CD4-positive, alpha-beta T cell treated with Interleukin-4 for 4 hours (primary cell): ENCODE measurements at places on chromosomes 6 and 20.

- no peak for DNase-seq
These were observed 212.9 kb downstream of the COL19A1 start for GRCh38 chr6:70079241-70079640.

GRCh38 chr20:33656010-33656782 lies 5.9 kb upstream of the C20orf144 start:
- DNase-seq = no peak

DNA sequence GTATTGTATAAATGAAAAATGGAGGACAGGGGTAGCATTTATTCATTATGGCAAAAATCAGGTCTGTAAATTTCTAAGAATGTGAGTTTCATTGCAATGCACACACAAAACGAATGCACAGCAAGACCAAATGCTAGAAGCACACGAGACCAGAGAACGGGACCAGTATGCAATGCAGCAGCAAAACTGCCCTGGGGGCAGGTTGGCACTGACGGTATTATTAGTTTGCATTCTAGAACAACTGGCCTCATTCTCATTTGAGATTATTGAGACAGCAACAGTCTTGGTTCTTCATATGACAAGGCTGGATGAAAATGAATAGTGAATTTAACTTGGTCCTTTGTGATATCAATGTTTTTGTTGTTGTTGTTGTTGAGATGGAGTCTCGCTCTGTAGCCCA lies 9.0 kb upstream of the MTRES1 start:
- DNase-seq = no peak

- DNase-seq = no peak
These were observed 12.0 kb downstream of the TCP1 start for GRCh38 chr6:159777240-159777904.

DNA sequence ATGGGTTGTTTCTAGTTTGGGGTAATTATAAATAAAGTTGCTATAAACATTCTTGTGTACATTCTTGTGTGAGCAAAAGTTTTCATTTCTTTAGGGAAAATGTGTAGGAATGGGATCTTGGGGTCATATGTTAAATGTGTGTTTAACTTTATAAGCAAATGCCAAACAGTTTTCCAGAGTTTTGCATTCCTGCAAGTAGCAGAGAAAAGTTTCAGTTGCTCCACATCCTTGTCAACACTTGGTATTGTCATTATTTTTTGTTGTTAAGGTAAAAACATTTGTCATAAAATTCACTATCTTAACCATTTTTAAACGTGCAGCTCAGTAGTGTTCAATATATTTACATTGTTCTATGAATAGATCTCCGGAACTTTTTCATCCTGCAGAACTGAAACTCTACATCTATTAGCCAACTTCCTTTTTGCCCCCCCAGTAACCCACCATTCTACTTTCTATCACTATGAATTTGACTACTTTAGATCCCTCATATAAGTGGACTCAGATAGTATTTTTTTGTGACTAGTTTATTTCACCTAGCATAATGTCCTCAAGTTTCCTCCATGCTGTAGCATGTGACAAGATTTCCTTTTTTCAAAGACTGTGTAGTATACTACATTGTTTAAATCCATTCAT lies 48.4 kb downstream of the PHACTR2 start:
- DNase-seq = no peak

DNA sequence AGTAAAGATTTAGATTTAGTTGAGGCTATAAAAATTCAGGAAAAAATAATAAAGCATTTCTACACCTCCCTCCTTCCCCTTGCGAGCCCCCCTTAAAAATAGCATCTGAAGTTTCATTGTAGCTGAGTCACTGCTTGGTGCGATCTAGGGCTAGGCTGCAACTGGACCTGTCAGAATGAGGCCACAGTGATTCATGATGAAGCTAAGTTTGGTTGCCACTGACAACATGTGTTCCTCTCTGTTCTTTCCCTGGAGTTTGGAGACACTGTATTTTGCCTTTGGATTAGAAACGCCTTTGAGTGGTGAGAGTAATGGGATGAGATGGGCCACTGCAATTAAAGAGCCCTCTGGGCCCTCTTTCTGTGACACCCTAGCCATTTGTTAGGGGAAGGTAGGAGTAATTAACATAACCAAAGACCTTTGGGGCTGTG lies 334.1 kb downstream of the NRN1 start:
- no peak for DNase-seq

GRCh38 chr6:7761051-7761450 lies 35.2 kb downstream of the BMP6 start:
- DNase-seq = no peak

DNA sequence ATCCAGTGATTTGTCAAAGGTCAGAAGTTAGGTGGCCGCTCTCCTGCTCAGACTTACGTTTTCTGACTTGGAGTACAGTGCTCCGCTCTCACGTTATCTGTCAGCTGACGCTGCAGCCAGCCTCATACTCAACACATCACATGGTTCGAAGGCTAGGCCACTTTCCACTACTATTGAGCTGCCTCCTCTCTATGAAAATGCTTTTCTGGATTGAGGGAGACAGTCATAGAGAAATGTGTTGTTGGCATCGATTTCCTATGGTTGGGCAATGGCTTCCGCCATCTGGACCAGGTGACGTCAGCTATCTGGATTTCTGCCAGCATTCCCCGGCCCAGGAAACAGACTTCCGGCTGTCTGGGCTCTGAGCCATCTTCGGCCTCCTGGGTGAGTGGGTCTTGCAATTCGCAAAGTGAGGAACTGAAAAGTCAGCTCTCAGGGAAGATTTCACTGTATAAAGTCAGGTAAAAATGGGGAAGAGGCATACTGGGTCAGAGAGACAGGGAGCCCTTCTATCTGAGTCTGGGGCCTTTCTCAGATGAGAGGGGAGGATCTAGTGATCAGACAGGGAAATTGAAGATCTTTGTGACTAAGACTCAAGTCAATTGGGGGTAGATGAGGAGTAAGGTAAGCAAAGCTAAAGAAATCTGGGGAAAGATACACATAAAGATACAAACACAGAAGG lies 37.5 kb upstream of the IER3 start:
- peak; percentile 33 for DNase-seq

DNA sequence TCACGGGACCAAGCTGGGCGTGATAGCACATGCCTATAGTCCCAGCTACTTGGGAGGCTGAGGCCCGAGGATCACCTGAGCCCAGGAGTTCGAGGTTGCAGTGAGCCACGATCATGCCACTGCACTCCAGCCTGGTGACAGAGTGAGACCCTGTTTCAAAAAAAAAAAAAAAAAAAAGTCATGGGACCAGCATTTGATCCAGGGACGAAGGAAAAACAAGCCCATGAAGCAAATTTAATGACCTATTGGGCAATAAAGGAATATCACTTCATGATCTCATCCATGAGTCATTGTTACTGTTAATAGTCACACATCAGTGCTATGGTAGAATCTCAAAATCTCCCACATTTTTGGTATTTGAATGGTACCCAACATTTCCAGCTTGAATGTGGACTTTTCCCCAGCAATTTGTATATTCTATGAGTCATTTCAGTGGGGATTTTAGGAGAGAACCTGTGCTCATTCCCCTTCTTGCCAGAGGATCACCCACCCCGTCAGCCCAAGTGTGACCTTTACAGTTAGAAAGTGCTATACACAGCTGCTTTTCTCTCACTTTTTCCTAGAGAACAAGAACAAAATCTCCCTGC lies 8.5 kb upstream of the SOD2 start:
- no peak for DNase-seq

GRCh38 chr6:94835264-94835663 lies 742.1 kb upstream of the MANEA start:
- no peak for DNase-seq

- DNase-seq = no peak
These were observed 254.7 kb downstream of the EYS start for GRCh38 chr6:65452333-65452732.

DNA sequence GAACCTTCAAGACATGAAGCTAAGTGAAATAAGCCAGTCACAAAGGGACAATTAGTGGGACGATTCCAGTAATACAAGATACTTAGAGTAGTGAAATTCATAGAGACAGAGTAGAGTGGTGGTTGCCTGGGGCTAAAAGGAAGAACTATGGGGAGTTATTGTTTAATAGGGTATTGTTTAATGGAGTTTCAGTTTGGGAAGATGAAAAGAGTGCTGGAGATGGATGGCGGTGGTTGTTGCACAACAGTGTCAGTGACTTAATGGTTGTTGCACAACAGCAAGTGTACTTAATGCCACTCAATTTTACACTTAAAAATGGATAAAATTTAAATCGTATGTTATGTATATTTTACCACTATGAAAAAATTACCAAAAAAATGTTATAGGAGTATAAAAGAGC lies 209.7 kb upstream of the TENT5A start:
- no peak for DNase-seq

DNA sequence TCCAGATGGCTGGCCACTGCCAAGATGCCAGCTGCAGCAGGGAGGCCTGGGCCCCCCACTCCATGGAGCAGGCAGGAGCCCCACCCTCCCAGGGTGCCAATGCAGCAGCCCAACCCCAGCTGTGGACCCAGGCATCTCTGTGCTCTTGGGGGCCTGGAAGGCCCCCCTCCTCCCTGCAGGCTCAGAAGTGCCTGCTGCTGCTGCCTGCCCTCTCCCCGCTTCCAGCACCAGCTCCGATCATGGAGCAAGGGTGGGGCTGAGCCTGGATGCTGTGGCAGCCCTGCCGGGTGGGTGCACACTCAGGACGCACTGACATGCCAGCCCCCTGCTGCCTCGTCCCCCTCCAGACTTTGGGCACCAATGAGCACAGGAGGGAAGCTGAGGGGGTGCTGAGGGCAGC lies 14.8 kb upstream of the ABCC10 start:
- no peak for DNase-seq

- DNase-seq = no peak
These were observed 188.2 kb downstream of the LRFN2 start for GRCh38 chr6:40398810-40399477.

GRCh38 chr20:64244870-64245603 lies 10.5 kb upstream of the PCMTD2 start:
- DNase-seq = no peak

- DNase-seq = no peak
These were observed 143.5 kb downstream of the PDE7B start for GRCh38 chr6:135994857-135995544.

GRCh38 chr6:160766657-160766988 lies 64.6 kb downstream of the PLG start:
- DNase-seq = no peak

GRCh38 chr6:148969603-148970061 lies 222.8 kb downstream of the UST start:
- DNase-seq = no peak

DNA sequence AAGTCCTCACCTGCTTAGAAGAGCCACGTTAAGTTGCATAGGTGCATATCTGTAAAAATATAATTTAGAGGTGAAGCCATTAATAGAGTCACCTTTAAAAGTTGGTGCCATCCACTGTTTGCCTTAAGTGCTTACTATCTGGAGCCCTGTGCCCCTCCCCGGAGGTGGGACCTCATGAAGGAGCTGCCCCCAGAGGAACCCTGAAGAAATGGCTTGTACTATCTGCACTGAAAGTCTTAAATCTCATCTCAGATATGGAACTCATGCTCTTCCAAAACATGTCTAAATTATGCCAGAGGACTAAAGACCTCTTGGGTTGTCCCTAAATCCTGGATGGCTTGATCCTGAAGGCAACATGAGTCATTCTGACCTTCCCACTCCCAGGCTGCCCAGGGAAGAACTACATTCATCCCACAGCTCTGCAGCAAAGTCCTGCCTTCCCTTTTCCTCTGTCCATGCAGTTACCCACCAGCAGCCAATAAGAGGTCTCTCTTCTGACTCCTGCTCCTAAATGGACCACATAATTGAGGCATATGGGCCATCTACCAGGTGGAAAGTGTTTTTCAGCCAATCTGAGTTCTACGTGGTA lies 85.3 kb downstream of the ASXL1 start:
- DNase-seq = no peak

GRCh38 chr6:104702126-104702841 lies 157.4 kb downstream of the HACE1 start:
- no peak for DNase-seq
